Anterior cingulate cortex (tissue), 58 donors: ENCODE measurements at places on chromosomes 3 and 15.

DNA sequence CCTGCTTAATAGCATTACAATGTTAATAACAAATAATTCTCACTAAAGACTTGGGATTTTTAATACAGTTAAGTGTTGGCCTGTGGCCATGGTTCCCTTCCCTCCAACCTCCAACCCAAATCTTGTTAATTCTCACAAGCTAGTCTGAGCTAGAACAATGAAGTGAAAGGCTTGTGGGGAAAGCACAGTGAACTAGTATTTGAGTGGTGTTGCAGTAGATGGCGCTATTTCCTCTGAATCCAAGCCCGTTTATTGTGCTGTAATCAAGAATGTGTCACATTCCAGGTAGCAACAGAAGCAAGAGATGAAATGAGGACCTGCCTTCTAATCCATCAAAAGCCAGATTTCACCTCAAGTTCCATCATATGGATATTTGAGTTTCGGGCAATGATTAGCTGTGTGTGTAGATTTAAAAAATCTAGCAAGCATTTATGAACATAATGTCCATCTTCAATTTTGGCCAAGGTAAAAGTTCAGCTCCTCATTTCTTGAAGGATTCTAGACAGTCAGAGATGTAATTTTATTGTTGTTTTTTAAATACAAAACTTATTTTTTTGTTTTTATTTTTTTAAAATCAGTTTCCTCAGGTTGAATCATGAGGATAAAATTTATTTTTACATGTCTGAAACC is 160.7 kb downstream of the SQOR start:
- DNase-seq = no peak

- DNase-seq = no peak
These were observed 198.4 kb downstream of the EBLN2 start for GRCh38 chr3:73259856-73260255.

DNA sequence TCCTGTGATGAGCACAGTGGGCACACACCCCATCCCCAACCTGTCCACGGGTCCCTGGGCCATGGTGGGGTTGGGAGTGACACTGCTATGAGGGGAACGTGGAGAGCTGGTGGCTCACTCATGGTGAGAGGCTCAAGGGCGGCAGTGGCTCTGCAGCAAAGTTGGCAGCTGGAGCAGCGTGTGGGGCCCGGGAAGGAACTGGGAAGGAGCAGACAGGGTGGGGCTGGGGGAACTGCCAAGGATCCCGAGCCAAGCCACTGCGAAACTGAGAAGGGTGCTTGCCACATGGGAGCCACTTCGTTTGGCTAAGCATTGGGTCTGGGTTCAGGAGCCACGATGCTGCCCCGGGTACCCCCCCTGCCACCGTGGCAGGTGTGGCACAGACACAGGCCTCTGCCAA is 80.1 kb downstream of the SNRK start:
- no peak for DNase-seq

- DNase-seq = no peak
These were observed 151.7 kb downstream of the CPNE4 start for GRCh38 chr3:131883086-131883485.

DNA sequence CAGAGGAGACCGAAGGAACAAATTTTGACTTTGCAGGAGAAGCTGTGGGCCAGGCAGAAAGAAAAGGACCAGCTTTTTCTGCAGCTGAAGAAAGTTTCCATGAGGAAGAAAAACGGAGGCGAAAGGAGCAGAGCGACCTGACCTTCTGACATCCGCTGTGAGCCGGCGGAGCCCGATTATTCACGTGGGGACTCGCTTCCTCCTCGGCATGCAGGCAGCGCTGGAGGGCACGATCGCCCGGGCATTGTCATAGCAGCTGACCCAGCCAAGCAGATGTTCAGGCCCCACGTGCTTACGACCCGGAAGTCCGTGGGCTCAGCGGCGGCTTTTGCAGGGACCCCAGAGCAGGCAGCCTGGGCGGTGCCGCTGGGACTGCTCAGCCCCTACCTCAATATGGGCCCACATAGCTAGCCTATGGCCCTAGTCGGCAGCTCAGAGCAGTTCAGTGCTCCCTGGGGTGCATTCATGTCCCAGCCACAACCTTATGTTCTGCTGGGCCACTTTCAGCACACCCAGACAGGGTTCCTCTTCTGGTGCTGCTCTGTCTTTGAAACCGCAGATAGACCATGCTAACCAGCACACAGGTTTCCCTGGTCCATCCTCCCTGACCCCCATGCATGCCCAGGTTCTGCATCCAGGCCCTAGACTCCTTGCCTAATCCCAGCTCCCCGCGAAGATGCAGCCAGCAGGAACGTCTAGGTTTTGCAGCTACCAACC is 10.5 kb upstream of the EIF4A2 start:
- peak; percentile 24 for DNase-seq

DNA sequence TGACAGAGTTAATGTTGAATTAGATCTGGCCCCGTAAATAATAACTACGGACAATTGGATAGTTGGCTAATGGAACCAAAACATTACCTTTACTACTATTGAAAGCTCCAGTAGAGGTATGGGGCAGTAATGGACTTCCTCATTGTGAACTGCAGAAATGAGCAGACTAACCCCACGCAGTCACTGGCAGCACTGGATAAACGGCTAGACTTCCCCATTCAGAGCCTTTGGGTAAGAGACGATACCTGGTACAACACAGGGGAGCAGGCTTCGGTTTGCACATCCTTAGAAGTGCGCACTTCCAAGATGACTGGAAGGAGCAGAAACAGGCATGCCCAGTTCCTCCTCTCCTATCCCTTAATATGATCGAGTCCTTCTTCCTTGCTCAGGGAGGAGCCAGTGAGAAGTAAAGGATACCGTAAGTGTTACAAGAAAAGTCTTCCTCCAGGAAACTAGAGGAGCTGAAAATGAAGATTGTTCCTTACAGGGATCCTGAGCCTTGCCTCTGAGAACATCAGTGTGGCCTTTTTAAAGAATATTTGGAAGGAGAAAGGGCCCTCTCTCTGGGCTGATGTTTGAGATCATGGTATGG is 100.5 kb upstream of the NECTIN3 start:
- no peak for DNase-seq

DNA sequence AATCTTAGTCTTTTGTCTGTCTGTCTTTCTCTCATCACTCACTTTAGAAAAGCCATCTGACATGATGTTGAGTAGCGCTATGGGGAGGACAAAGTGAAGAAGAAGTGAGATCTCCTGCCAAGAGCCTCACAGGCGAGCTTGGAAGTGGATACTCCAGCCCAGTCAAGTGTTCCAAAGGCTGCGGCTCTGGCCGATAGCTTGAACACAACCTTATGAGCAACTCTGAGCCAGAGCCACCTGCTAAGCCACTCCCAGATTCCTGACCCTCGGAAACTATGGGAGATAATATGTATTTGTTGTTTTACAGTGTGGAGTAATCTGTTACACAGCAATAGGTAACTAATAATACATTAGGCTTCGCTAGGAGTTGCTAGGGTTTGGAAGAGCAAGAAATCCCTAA is 76.2 kb downstream of the MB21D2 start:
- no peak for DNase-seq

GRCh38 chr3:13885704-13886010 is 5.8 kb upstream of the WNT7A start:
- DNase-seq = no peak

GRCh38 chr3:78794431-78794830 is 973.4 kb downstream of the ROBO1 start:
- no peak for DNase-seq

DNA sequence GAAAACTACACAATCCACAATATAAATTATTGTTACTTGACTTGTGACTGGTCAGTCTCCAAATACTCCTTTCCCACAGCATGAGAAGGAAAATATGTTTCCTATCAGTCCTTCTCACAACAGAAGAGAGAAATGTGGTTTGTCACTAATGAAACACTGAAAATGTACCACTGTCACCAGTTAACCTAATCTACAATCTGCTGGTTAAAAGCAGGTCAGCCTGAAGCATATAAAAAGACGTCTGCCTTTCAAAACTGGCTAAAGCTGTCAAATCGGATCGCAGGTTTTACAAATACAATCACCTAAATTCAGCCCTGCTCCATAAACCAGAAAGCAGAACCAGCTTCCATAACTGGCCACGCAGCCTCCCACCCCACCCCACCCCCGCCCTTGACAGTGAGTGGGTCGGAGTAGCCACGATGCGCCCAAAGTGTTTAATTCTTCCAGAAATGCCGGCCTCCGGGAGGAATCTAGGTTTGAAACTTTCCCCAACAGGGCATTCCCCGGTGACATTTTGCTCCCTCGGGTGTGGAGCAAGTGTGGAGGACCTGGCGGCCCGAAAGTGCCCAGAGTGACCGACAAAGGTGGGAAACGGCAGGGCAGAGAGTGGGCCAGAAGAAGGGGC is 682 bp downstream of the ETFA start:
- no peak for DNase-seq

GRCh38 chr3:171417813-171418212 is 42.4 kb downstream of the TNIK start:
- no peak for DNase-seq
